ENCODE measurements at places on chromosomes 6 and 20.

DNA sequence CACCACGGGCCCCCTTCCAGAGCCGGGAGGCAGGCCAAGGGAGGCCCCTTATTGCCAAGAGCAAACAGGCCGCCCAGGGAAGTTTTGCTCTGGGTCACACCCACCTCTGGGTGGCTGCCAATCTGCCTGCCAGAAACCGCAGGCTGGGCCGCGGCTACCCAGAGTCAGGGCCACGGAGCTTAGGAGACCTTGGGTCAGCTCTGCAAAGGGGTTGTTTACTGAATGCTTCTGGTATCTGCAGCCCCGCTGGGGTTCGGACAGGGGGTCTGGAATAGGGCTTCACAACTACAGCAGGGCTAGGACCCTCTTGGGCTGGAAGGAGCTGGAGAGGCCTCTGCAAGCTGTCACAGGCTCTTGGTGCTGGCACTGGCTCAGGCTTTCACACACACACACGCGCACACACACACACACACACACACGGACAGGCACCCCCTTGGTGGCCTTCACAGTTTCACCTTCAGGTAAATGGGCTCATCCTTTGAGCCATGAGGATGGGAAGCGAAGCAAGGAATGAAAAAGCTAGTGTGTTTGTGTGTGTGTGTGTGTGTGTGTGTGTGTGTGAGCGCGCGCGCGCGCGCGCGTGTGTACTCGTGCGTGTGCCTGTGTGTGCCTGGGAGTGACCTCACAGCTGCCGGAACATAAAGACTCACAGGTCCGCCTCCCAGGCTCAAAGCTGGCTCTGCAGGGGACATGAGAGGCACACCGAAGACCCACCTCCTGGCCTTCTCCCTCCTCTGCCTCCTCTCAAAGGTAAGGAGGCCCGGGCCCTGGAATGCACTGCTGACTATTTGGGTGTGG, at the start of gene CCN5:
TSS of gene CCN5 (plus strand) at position 669 of the 798 bp plus-strand sequence. CDS start at position 691, 22 bp downstream.
- no peak for DNase-seq

DNA sequence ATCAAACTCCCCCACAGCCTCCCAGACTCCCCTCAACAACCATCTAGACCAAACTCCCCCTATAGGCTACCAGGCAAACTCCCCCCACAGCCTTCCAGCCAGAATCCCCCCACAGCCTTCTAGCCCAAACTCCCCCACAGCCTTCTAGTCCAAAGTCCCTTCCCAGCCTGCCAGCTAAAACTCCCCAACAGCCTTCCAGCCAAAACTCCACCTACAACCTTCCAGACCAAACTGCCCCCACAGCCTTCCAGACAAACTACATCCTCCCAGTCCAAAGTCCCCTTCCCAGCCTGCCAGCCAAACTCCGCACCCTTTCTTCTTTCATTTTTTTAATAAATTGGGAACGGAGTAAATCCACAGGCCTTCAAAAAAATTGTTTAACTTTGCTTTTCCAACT, 37.4 kb upstream of the SYNDIG1 start:
- no peak for DNase-seq

- no peak for DNase-seq
Observed at GRCh38 chr20:63540417-63541186, 3.4 kb upstream of the PTK6 start.

GRCh38 chr6:15206887-15207286, 39.0 kb upstream of the JARID2 start:
- DNase-seq: no peak

DNA sequence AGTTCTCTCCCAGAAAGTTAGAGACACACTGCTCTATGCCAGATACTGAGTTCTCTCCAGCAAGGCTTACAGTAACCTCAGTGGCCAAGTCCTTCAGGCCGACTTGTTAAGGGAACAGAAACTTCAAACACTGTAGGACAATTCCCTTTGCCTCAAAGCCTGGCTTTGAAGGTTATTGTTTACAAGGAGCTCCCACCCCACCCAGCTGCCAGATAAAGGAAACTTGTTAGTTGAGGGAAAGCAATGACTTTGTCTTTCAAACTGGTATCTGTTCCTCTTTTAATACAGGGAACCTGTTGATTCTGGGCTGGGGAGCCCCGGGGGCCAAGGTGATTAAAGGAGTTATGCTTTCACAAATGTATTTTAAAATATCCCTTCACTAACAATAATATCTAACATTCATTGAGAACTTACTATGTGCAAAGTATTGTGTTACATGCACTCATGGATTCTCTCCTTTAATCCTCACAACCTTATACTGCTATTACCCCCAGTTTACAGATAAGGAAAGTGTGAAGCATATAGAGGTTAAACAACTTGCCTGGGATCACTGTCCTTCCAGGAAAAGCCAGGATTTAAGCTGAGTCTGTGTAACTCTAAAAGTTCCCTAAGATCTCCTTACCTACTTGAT, 27.6 kb upstream of the CDKN1A start:
- peak; percentile 51 for DNase-seq

- DNase-seq: no peak
Observed at GRCh38 chr20:6074145-6074561, 20.3 kb upstream of the LRRN4 start.

DNA sequence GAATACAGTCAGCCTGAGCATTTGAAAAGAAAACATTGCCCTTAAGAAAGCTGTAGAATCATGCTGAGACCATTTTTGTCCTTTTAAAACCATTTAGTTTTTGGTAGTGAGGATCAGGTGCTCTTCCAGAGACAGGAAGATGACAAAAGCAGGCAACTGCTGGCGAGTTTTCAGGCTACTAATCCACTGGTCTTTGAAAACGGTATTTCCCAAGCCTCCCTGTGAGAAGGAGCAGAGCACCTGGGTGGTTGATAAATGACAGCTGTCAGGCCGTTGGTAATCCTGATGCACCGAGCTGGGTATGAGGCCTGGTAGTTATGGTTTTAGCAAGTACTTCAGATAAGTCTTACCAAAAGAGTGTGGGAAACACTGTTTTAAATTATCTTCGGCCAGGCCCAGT, 10.1 kb upstream of the SEC63 start:
- DNase-seq: no peak

DNA sequence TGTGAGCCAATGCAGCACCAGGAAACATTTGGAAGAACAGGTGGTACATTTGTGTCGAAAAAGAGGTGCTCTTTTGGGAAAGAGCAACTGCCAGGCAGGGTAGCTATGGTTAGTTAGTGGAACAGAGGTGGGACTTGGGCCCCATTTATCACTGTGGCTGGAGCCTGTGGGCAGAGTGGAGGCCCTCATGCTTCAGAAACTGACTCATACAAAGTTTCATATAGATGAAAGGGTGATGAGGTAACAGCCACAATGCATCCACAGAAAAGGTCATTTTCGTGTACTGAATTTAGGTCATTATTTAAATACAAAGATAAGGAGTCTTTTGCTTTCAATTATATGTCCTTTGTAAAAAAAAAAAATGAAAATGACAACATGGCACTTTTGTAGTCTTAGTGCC, 76.4 kb upstream of the HS3ST5 start:
- no peak for DNase-seq

DNA sequence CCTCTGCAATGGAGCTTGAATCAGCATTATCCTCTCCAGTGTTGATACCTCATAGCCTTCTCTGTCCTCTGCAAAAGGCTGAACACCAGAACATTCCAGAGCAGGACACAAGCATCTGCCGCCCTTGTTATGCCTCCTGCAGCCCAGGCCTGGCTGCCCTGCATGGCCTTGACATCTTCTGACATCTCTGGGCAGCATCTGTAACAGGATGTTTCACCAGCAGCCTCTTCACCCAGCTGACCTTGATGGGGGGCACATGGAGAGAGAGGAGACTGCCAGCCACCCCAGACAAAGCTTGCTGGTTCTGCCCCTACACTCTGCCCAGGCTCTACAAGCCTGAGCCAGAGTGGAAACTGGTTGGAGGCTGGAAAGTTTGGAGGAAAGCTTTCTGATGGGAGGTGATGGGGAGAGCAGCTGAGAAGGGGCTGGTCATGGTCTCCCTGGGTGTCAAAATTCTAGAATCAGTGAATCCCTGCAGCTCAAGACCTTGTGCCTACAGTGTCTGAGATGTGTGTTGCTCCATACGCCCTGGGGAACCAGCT, 145.1 kb downstream of the MRPL14 start:
- no peak for DNase-seq

- no peak for DNase-seq
Observed at GRCh38 chr6:5567890-5568289, 306.6 kb downstream of the FARS2 start.

DNA sequence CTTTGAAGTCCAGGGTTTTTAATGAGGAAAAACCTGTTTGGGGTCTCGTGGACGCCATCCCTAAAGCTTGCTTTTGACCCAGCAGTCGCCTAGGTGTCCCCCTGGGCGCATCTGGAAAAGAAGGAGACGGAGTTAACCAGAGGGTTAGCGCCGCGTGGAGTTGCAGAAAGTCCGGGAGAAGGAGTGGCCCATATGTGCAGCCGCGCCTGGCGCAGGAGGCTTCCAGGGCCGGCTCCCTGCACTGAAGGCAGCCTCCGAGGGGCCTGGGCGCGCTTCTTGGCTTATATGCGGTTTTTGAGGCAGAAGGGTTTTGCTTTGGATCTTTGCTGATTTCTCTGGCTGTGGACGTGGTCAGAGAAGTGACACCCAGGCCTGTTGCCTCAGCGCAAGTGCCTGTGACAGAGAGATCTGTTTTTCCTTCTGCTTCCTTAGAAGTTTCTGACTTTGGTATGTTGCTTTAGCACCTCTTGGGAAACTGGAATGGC, 987 bp downstream of the TMEM181 start:
- DNase-seq: no peak

GRCh38 chr20:63180569-63181185, 35.3 kb downstream of the YTHDF1 start:
- DNase-seq: no peak

GRCh38 chr6:33075568-33076405, at the start of gene HLA-DPB1:
HLA-DPB1 (plus strand) TSS chr6:33075990; CDS start chr6:33076042, 52 bp downstream.
- peak; percentile 56 for DNase-seq

- no peak for DNase-seq
Observed at GRCh38 chr20:3592931-3593330, 70.3 kb downstream of the GFRA4 start.

DNA sequence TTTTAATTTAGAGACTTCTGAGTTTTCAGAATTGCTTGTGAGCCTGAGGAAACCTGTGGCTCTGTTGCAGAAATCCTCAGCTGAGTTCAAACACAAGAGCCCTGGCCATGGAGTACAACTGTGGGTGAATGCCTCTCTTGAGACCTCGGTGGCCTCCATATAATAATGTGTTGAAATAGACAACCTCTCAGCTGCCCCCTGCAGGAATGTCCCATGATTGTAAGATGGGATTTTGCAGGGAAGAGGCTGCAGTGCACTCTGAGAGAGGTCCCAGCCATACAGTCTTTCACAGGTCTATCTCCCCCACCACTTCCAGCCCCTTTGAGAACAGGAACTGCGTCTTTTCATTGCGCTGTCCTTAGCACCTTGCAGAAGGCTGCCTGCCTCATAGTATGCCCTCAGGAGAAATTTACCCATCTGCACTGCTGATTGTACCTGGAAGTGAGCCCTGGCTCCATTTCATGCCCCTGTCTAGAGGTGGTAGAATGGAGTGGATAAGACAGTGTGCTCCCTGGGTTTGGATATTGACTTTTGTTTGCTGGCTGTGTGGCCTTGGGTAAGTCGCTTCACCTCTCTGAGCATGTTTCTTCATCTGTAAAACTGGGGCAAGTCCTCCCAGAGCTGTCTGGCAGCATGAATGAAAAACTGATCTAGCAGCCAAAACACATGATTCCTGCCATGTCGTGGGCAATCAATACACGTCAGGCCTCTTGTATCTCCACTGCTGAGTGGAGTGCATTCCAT, 16.8 kb upstream of the CDH22 start:
- no peak for DNase-seq

- no peak for DNase-seq
Observed at GRCh38 chr6:124090491-124090890, 286.8 kb downstream of the NKAIN2 start.

DNA sequence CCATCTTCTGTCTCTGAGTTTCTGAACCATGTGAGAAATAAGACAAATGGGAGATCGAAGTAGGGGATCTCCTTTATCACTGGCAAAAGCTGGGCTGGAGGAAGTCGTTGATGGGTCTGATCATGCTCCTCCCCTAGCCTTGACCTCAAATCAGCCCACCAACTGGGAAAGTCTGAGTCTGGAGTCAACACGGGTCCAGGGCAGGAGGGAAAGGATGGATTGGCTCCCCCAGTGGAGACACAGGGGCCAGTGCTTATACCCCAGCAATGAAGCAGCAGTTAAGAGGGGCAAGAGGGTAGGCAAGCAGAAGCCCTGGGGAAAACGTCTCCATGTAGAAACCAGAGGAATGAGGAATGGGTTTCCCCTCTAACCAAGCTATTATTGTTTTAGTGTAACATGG, 152.6 kb downstream of the TBC1D7 start:
- DNase-seq: no peak

- no peak for DNase-seq
Observed at GRCh38 chr20:41234041-41234440, 83.5 kb downstream of the ZHX3 start.

DNA sequence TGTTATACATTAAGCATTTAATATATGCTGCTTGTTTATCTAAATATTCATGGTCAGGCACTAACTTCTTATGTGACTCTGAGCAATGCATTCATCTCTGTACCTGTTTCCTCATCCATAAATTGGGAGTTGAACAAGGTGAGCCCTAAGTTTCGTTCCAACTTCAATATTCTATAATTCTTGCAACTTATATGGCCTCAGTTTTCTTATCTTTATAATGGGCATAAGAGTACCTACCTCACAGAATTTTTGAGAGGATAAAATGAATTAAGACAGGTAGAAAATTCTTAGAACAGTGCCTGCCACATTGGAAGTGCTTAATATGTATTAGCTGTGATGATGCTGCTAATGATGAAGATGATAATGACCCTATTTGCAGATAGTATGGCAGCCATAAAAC, 11.8 kb upstream of the HIVEP2 start:
- no peak for DNase-seq

GRCh38 chr6:7615611-7616383, 25.8 kb downstream of the SNRNP48 start:
- DNase-seq: peak; percentile 15

DNA sequence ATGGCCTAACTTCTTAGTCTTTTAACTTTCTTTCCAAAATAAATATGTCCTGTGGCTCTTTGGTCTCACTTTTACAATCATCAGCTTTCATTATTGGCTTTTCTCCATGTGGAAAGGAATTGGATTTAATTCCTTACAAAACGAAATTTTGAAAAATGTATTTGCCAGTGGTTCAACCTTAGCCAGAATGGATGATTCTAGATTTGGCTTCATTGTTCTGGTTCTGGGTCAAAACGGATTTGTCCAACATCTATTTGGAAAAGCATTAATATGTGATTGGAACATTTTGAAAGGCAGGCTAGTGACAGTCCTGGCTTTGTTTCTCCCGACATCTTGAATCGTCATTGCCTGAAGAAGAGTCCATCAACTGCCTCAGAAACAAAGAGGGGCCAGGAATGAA, 59.2 kb downstream of the TENT5A start:
- no peak for DNase-seq

- DNase-seq: no peak
Observed at GRCh38 chr20:40607927-40608326, 81.1 kb downstream of the MAFB start.

- no peak for DNase-seq
Observed at GRCh38 chr20:57384486-57384885, 6.7 kb upstream of the RBM38 start.

DNA sequence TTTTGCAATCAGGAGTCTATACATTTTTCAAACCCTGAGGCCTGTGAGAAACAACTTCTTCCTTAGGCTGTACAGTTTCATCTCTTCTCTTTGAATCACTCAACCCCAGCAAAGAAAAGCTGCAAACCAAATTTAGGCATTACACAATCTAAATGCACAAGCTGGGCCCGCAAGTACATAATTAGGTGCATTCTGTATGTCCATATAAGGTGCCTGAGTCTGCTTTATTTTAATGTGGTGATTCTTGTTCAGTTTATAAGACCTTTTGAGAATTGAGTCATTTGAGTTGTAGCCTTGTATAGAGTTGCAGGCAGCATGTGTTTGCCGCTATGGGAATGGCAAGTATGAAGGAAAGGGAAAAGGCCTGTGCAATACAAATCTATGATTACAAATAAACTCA, 709.6 kb upstream of the MARCKS start:
- DNase-seq: no peak
